ENCODE measurements at places on chromosomes 7 and 10. TPM values are rescaled to one million over a fixed set of nuclear protein-coding genes. Genes with fewer than 3 reads are reported as not detected.

DNA sequence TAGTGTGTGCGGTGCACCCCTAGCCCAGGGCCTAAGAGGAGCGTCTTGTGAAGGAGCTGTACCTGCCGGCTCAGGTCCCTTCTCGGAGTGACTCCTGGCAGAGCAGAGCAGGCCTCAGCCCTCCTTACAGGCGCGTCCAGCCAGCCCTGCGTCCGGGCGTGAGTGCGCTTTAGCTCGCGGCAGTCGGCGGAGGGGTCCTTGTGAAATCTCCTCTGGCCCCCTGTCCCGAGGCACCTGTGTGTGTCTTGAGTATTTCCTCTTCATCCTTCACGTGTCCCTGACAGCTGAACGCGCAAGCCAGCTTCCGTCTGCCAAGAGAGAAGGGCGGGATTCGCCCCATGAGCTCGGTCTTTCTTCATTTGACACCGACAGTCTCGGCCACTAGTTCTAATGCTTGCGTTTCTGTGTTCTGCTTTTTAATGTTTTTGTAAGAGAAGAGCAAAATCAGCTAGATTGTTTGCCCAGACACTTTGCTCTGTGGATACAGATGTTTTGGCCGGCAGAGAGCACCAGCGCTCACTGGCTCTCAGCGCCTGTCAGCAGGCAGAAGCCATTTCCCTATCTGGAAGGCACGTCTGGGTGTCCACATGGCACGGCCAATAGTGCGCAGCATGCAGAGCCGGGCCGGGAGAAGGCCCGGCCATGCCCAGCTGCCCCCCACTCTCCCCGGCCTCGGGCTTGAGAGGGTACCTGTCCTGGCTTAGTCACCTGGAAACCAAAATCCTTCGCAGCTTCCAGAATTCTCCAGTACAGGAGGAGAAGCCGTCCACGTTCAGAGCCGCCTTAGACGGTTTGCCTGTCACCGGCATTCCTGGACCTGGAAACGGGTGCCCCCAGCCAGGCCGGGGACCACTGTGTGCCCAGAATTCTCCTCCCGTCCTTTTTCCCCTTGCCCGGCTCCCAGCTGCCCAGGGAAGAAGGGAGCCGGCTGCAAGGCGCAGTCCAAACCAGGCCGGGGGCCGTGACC, 7.0 kb downstream of the GET4 start:
- DNase-seq: no peak

CNPY1 gene
- total RNA-seq: not detected

ITGB8 gene
- total RNA-seq: 4.6 TPM

VSIR gene
- 44.0 TPM for total RNA-seq

ADAM22 gene
- 10.1 TPM for total RNA-seq
